ENCODE measurements at places on chromosomes 3 and 15.
A peak's percentile ranks its signal among the peaks of the same experiment; 100 is the strongest.

DNA sequence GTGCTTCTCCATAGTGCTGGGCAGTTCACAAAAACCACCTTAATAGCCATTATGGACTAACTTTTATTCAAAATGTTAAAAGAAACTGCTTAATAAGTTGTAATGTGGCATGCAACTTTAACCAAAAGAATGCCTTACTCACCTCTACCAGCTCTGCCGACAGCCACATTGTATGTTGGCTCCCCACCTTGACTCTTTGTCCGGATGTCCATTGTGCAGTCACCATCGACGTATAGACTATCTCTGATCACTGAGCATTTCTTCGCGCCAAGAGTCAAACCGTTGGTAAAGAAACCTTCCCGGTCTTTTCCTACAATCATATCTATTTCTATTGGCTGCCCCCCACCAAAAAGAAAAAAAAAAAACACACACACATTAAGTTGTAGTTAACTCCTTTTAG is 2.5 kb downstream of the PFN2 start:
- DNase-seq: no peak

DNA sequence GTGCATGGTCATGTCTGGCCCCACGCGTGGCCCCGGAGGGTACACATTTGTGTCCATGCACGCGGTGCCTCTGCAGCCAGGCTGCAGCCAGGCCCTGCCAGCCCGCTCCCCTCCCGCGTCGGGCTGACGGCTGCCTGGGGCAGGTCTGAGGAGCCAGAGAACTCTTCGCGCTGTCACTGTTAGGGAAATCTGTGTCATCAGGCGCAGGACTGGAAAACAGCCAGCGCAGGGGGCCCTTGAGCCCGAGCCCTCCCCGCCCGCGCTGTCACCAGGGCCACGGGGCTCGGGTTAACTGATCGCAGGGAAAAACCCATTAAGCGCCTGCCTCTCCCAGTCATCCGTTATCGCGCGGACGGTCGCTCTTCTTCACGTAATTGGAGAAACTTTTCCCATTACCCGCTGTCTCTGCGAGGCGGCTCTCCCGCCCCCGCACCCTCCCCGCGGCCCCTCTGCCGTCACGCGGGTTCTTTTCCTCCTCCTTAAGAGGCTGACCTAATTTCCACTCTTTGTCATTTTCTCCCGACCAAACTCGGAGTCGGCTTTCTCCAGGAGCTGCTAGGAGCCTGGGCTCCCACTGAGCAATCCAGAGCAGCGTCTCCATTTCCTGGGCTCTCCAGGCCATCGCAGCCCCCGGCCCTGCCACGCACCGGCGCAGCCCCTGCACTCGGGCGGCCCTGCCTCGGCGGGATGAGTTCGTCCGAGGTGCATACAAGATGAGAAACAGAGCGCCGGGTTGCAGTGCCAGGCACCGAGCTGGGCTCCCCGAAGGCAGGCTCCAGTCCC is 57.5 kb upstream of the PRR23E start:
- peak; percentile 34 for DNase-seq

DNA sequence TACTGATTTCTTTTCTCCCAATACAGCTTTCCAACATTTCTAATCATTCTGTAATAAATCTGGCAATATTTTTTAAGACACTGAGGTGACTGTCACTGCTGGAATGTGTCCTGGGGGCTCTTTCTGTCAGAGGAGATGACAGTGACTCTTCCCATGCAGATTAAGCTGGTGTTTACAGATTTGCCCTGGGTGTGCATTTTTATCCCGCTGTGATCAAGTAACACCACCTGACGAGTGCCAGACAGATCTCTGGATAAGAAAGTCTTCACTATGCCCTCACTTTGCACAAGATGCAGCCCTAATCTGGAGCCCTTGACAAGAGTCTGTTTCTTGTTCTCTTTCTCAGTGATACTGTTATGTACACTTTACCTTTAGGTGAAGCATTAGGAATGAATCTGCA is 477.7 kb downstream of the ZIC1 start:
- no peak for DNase-seq

DNA sequence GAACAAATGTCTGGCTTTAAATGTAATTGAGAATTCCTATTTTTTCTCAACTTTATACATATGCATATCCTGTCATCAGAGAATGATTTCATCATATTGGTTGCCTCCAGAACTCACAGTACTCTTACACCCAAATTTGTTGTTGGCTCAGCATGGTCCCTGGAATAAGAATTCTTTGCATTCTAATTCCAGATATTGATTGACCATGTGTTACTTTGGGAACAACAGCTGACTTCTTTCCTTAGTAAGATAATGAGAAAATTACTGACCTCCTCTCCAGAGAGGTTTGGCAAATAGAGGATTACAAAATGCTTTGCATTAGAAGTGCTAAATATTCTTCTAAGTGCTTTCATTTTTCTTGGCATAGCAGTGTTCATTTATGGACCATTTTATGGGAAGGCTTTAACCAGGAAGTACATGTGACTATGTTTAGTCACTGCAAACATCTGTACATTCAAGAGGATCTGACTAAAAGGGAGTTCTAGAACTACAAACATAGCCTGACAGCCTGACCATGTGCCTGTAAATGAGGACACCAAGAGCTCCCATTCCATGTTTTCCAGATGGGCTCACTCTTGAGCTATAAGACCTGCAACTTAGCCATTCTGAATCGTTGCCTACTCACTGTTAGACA is 391.6 kb upstream of the DPPA4 start:
- no peak for DNase-seq

GRCh38 chr3:143657391-143657790 is 190.9 kb downstream of the SLC9A9 start:
- DNase-seq: no peak

DNA sequence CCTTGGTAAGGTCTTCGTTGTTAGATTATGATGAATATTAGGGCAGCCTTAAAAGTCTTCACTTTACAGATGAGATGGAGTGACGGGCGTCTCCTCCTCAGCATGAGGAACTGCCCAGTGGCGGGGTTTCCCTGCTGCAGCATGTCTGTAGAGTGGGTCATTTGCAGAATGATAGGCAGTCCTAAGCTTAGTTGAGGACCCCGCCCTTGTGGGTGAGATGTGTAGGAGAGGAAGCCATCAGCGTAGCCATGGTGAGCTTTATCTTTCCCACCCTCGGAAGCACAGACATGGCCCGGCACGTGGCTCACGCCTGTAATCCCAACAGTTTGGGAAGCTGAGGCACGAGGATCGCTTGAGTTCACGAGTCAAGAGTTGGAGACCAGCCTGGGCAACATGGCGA is 877 bp downstream of the NIT2 start:
- peak; percentile 38 for DNase-seq

DNA sequence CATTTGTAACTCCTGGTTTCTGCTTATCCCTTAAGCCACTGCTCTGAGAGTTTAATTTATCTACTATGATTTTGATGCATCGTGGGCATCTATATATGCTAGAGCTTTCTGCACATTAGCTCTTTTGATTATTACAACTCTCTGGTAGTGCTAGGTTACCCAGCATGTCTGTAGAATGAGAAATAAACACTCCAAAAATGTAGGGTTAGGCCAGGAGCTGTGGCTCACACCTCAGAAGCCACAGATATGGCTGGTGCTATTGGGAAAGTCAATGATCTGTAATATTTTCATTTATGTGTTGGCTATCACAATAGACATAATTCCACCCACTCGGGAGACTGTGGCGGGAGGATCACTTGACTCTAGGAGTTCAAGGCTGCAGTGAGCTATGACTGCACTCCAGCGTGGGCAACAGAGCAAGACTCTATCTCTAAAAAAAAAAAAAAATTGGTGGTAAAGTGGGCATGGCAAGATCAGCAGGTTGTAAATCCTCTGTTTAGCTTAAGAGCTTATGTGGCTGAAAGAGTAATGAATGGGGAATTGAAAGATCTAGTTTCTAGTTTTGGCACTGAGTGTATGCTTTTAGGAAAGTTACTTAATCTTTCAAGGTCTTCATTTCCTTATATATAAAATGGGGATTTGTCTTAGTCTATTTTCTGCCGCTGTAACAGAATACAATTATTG is 6.3 kb downstream of the TIGIT start:
- no peak for DNase-seq

GRCh38 chr3:106678657-106679390 is 698.4 kb upstream of the CCDC54 start:
- DNase-seq: no peak

GRCh38 chr3:189982321-189982945 is 138.3 kb downstream of the P3H2 start:
- no peak for DNase-seq

- no peak for DNase-seq
Measured at GRCh38 chr15:51680321-51680720, 982 bp upstream of the SCG3 start.

- no peak for DNase-seq
Measured at GRCh38 chr3:112056451-112056929, 22.0 kb downstream of the TMPRSS7 start.

DNA sequence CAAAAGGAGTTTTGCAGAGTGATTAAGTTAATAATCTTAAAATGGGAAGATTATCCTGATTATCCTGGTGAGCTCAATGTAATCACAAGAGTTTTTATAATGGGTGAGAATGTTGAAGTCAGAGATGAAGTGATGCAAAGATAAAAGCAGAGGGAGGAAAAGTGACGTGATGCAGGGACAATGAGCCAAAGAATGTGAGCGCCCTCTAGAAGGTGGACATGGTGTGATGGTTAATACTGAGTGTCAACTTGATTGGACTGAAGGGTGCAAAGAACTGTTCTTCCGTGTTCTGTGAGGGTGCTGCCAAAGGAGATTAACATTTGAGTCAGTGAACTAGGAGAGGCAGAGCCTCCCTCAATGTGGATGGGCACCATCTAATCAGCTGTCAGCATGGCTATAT is 569.6 kb upstream of the AGTR1 start:
- no peak for DNase-seq

DNA sequence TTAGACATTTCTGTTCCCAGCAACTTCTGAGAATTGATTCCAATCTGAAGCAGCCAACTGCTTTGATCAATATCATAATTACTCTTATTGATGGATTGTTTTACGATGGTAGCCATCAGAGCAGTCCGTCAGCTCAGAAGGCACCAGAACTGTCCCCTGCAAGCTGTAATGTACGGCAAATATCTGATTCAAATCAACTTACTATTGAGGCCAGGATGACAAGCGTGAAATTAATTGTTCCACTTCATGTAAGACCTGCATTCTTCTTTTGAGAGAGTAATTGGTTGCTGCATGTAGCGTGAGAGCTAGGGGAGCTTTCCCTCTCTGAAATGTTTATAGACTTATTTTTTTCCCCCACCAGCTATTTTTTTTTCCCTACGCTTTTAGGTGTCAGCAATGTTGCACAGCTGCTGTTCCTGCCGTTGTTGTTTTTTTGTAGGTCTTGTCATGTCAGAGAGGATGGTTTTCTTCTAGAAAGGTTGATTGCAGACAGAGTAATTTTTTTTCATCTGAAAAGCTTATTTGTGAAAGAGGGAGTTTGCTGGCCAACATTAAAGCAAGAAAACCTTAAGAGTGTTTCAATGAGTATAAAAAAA is 134.9 kb downstream of the CACNA2D3 start:
- DNase-seq: no peak

DNA sequence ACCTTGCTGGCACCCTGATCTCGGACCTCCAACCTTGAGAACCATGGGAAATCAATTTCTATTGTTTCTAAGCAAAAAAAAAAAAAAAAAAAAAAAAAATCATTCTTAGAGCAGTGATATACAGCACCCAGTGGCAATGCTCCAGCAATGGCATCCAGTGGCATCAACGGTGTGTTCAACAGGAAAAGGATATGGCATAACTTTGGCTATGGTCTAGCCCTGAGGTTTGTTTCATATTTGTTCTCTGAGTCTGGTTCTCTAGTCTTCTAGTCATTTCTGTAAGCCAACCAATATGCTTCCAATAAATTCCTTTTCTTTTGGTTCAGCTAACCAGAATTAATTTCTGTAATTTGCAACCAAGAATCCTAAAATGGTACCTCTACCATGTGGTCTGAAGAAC is 19.2 kb downstream of the DENND4A start:
- DNase-seq: no peak

DNA sequence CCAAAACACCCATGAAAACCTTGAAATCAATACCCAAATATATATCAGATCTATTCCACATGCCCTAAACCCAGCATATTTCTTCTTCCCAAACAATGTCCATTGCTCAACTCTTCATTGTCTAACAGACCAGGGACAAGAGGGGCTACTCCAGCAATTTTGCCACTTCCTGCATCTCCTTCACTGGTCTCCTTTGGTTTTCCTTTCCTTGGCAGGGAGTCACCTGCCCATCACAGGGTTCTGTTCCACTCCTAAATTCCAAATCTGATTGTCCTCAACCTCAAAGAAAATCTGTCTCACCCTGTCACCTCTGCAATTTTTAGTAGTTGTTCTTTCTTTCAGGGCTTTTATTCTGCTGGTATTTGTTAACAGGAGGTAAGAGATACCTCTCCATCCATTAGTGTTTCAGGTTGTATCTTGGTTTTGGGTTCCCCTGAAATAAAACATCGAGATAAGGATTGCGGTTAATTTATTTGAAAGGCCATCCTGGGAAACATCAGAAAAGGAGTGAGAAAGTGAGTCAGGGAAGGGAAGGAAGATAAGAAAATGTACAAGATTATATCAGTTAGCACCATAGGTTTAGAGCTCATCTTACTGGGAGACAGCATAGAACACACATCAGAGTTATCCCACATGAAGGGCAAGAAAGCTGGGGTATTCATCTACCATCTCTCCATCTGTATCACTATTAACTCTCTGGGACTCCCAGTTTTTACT is 13.6 kb downstream of the ZBED2 start:
- no peak for DNase-seq

DNA sequence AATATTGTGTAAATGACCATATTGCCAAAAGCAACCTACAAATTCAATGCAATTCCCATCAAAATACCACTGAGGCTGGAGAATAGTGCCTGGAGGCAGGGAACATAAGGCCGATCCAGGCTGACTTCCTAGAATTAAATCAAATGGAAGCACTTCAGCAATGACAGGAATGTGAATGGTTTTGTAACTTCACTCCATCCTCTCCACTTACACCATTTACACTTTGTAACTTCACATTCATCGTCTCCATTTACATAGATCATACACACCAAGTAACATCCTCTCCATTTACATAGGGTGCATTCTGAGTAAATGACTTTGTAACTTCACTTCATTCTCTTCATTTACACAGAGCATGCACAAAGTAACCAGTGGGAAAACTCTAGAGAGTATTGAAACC is 11.6 kb downstream of the STRIT1 start:
- no peak for DNase-seq

DNA sequence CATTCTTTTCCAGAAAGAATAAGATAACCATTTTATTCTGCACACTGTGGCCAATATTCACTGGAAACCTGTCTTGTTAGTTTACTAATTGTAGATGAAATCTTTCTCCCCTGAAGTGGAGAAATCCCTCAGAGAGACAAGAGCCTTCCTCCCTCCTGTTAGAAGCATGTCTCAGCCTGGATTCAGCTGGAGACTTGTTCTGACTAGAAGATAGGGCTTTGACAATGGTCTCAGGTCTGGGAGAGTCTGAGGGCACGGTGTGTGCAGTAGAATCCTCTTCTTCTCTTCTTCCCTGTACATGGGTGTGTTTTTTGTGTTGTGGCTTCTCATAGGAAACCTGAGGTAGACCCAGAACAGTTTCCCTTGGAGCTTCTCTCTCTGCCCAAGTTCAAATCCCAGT is 19.9 kb downstream of the CCK start:
- no peak for DNase-seq

- DNase-seq: no peak
Measured at GRCh38 chr3:171541647-171542046, 81.4 kb upstream of the TNIK start.
